NCI-H524 (cell line): ENCODE measurements at places on chromosomes 12 and 14.

DNA sequence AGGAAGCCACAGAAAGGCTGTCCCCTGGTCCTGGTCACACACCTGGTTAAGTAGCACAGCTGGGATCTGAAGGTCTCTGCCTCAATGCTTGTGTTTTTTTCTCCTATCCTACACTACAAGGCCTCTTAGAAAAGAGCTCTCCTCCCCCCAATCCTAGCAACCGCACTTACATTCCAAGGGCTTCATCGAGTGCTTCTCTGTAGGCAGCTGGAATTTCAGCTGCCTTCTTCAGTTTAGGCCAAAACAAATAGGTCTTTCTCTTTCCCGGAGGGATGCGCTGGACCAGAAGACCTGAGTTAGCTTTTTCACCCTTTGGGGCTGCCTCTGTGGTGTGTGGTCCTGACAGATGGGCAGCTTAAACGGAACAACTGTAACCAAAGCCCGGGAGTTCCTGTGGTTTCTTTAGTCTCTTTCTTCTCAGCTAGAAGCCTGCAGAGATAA, 109.7 kb downstream of the GPATCH2L start:
- no peak for DNase-seq

DNA sequence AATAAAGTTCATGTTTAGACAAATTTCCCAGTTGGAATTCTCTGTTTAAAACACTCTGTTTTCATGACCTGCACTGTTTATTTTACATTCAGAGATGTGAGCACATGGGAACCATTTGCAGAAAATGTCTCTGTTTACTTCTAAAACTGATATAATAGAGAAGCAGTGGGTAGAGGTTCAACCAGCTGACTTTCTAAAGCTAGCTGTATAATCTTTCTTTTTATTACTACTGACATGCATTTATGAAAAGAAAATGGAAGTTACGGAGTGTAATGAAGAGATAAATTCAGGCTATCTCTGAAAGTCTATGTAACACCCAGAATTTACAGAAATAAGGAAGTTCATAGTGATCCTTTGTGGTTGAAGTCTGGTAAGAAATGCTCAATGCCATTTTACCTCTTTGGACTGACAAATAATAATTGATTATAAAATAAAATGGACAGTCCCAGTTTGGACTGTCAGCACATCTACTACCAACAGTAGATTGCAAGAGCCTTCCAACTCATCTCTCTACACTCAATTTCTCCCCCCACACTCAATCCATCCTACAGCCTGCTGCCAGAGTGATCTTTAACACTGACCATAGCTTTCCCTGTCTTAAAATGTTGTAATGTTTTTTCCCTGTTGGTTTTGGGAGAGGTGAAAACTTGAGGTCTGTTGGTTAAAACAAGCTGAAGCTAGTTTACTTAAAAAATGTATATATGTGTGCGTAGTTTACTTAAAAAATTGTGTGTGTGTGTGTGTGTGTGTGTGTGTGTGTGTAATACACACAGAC, 137.4 kb downstream of the AEBP2 start:
- no peak for DNase-seq

- DNase-seq = no peak
These were observed 47.9 kb downstream of the PITPNM2 start for GRCh38 chr12:123102781-123103503.

DNA sequence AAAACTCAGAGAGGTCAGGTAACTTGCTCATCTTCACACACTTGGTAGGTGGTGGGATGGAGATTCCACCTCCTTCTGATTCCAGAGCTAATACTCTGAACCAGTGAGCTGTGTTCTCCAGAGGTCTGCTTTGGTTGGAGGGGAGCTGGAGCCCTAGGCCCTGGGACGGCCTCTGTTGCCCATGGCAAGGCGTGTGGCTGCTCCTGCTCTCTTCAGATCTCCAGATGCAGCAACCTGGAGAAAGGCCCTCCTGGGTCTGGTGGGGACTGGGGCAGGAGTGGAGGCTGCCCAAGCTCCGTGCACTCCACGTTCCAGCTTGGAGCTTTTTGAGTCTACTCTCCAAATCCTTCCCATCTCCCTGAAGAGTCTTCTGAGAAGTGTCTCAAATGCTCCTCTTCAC, 10.7 kb downstream of the CCND2 start:
- no peak for DNase-seq

DNA sequence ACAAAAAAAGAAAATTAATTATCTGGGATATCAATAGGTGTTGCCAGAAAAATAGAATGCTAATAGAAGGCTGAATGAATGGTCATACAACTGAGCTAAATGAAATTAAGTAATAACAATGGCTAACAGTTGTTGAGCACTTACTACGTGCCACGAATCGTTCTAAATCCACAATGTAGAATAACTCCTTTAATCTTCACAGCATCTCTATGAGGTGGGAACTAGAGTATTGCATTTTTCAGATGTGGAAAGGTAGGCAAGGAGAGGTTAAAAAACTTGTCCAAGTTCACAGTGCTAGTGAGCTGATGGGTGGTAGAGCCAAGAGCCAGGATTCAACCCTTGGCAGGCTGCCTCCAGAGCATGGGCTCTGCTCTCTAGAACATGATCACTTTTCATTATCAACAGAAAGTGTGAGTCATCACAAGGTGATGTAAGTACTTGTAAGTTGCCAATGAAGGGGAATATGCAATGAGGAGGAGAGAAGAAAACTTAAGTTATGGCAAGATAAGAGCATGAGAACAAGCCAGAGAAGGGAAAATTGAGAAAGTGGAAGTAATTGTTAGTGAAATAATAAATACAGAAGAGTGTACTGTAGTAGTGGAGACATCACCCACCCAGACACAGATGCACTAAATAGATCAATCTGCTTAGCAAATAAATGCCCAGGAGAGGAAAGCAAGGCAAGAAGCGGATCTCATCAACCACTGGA, 122.1 kb downstream of the PRKD1 start:
- DNase-seq = no peak

DNA sequence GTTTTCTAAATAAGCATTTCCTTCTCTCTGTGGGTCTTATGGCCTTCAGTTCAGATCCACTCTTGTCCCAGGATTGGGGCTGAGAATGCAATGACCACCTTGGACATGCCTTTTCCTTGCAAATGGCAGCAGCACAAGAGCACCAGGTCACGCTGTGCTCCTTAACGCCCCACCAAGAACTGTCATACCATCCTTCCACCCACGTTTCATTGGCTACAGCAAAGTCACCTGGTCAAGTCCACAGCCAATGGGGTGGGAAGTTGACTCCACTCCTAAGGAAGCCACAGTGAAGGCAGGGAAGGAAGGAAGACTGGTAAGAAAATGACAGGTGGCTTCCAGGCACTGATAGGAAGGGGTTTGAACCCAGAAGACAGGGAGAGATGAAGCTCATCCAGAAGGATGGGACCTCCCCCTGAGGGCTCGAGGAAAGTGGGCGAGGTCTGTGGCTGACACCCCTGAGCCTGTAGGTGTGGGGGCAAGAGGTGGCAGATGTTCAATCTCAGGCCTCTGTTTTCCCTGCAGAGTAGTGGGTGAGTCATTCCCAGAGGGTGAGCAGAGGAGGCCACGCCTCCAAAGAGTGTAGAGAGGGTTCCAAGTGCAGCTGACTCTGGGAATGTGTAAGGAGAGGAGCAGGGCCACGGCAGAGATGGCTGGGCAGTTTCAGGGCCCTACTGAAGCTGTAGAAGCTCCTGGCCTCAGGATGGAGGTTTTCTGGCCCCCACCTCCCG, 113.5 kb upstream of the VRK1 start:
- DNase-seq = no peak

DNA sequence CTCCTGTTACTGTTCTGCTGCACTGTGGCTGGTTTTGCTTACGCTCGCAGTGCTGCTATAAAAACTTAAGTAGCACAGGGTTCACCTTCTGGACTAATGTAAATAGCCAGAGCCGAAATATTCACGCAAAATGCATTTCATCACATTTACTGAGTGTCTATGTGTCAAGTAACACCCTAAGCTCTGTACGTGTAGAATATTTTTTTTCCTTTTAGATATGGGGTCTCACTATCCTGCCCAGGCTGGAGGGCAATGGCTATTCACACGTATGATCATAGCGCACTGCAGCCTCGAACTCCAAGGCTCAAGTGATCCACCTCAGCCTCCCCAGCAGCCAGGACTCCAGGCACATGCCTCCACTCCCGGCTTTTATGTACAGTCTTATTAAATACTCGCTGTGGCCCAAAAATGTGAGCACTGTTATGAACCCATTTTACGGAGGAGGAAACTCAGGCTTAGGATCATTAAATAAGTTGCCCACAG, 60.8 kb upstream of the RIMBP2 start:
- no peak for DNase-seq

GRCh38 chr12:91781114-91781513, 364.5 kb downstream of the BTG1 start:
- no peak for DNase-seq

GRCh38 chr12:49583366-49584094, 15.6 kb upstream of the MCRS1 start:
- DNase-seq = no peak

GRCh38 chr12:70359458-70360197, 6.5 kb upstream of the KCNMB4 start:
- DNase-seq = no peak

DNA sequence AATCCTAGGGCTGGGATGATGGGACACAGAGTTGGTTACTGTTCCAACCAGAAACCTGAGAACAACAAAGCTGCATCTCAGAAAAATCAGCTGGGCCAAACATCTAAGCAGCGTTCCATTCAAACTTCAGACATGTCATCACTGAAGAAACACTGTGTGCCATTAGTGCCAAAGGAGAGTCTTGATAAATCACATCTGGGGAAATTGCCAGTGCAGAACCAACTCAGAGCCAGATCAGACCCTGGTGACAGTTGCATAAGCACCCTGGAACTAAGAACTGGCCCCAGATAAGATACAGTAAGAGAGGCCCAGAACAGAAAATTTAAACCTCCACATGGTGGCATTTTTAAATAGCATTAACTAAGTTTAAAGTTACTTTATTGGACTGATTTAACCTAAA, 482.8 kb downstream of the PRKD1 start:
- DNase-seq = no peak

DNA sequence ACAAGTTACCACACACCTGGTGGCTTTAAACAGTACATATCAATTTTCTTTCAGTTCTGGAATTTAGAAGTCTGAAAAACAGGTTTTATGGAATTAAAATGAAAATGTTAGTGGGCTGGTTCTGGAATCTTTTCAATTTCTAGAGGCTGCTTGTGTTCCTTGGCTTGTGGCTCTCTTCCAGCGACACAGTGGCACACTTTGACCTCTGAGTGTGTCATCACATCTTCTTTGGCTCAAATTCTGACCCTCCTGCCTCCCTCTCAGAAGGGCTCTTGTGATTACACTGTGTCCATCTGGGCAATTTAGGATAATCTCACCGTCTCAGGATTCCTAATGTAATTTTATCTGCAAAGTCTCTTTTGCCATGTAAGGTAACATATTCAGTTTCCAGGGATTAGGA, 170.0 kb downstream of the PLCZ1 start:
- peak; percentile 65 for DNase-seq

- DNase-seq = no peak
These were observed 3.0 kb downstream of the NPAS3 start for GRCh38 chr14:32941668-32942065.

- no peak for DNase-seq
These were observed 288.6 kb downstream of the MED13L start for GRCh38 chr12:115988625-115989563.

DNA sequence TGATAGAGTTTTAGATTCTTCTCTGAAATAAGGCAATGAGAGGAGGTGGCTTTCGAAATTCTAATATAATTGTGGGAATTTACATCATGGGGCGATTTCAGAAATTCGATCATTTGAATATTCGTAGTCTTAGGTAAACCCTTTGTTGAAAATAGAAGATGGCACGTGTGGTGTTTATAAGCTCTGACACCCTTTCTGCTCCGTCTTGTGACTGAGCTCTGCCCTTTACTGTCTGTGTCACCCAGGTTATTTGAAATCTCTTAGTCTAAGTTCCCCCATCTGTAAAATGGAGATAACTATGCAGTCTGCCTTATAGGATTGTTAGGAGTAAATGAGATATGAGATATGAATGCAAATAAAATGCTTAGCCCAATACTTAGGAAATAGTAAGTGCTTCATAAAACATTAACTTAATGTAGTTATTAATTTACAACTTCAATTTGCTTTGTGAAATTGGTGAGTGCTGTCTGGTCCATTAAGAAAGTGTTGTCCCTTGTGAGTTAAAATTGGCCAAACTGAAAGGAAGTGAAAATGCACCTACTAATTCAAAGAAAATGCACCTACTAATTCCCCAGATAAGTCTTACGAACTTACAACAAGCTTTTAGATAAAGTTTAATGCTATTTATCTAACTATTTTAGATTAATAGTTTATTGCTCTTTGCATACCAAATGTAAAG, 1.5 kb downstream of the BMAL2 start:
- DNase-seq = no peak

- DNase-seq = peak; percentile 16
These were observed 1.8 kb downstream of the SLC38A1 start for GRCh38 chr12:46266869-46267574.

DNA sequence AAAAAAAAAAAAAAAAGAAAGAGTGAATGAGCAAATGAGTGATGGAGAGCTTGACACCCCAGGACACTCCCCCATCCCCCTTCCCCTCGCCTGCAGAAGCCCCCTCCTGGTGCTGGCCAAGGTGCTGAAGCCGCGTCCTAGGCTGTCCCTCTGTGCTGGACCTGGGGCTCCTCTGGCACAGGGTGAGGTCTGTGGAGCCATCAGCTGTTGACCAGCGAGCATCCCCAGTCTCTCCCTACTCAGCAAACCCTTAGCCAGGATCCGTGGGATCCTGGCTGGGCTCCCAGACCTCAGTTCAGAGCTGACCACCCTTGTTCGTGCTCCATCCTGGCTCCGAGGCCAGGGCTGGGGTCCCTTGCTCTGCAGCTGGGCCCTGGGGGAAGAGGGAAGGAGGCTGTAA, 5.4 kb upstream of the KIF26A start:
- DNase-seq = no peak

- no peak for DNase-seq
These were observed 56.4 kb upstream of the RERGL start for GRCh38 chr12:18146363-18146762.

- no peak for DNase-seq
These were observed 624.6 kb downstream of the AACS start for GRCh38 chr12:125689576-125690410.

DNA sequence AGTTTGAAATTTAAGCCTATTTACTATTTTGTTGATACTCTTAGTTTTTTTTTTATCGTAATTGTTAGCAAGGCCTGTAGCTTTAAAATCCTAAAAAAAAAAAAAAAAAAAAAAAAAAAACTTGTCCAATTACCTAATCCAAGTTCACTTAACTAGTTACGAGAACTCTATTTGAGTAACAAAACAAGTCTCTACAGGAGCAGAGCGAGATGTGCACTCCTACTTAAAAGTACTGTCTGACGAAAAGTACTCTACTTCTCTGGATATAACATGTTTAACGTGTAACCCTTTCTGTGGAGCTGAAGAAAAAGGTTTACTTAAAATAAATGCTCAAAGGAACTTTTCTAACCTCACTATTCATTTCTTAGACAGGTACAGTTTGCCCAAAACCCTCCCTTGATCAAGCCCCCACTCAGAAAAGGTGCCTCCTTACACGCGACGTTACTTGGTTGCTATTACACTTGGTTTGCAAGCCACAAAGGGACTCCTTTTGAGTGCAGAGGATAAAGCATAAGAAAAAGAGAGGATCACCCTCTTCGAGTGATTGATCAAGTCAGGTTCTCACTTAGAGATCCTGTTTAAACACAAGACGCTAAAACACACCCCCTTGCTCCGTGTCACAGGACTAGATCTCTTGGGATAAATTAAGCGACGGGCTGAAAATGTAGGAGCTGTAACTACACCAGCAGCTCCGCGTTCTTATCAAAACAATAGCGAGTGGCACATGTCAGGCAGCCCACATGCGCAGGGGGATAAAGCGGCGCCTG, 2.2 kb downstream of the BAZ1A start:
- no peak for DNase-seq

GRCh38 chr14:98382662-98383061, 889.3 kb downstream of the BCL11B start:
- no peak for DNase-seq
